ENCODE measurements at places on chromosomes 3 and 15. TPM values are rescaled to one million over a fixed set of nuclear protein-coding genes. Genes with fewer than 3 reads are reported as not detected.

GRCh38 chr3:37544869-37545352, 316.8 kb upstream of the CTDSPL start:
- DNase-seq: no peak

Gene LDHAL6B
- not detected for total RNA-seq

- DNase-seq: peak; percentile 71
These were observed 271.4 kb upstream of the RARB start for GRCh38 chr3:25156626-25157025.

DNA sequence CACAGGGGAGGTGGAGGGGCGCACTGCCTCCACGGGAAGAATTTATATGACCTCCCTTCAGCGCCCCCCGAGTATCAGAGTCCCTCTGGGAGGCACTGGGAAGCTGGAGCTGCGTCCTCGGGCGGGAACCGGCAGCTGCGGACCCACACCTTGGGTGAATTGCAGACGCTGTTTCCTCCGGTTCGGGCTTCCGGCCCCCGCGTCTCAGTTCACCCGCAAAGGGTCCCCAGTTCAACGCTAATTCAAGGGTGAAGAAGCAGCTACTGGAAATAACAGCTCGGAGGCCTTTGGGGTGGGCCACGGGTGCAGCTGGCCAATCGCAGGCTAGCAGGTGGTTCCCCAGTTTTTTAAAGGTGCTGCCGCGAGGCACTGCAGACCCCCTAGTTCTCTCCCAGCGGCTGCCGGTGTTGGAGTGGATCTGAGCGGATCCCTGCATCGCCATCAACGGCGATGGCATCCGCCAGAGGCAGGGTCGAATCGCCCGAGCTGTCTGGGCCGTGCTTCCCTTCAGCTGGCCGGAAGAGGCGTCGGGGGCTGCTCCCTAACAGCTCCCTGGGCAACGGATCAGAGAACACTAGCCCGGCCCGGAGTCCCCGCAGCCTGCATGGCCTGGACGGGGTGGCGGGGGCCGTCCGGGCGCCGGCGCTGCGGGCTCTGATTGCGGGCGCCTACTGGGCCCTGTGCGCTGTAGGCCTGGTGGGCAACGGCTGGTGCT, 19.4 kb upstream of the ADAMTS7 start:
- DNase-seq: no peak

DNA sequence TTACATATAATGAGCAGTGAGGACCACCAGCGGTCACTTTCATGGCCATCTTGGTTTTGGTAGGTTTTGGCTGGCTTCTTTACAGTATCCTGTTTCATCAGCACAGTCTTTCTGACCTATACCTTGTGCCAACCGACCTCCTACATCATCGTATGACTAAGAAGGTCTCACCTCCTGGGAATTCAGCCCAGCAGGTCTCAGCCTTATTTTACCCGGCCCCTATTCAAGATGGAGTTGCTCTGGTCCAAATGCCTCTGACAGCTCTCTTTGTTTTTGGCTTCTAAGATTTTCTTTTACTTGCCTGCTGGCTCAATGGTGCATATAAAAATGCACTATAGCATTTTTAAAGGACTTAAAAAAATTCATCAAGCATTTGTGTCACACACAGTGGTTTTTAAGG, 3.2 kb upstream of the MME start:
- DNase-seq: no peak

Gene TERC
- total RNA-seq: 210 TPM

GRCh38 chr3:51388286-51389029, 2.6 kb upstream of the RBM15B start:
- DNase-seq: no peak

DNA sequence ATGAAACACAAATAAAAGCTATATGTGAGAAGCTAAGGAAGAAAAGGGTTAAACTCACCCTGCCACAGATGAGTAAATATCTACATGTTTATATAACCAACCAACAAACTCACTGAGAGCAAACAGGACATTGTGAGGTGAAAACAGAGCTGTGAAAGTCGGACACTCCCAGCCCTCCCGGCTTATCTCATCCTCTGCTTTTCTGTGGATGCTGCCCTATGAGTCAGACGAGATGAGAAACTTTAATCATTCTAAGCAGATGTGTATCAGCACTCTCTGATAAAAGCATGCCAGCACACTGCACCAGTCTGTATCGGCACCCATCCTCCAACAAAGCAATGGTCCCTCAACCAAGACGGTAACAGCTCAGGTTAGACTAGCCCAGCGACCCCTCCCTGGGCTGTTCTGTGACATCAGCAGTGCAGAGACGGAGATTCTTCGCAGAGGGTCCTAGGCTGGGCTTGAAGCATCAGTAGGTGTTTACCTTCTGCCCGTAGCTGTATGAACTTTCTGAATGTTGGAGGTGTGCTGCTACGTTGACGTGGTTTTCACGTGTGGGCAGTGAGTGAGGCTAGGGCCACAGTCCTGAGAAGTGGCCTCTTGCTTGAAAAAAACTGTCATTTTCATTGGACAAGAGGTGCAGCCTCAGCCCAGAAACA, 119.8 kb upstream of the ALDH1A3 start:
- peak; percentile 44 for DNase-seq

DNA sequence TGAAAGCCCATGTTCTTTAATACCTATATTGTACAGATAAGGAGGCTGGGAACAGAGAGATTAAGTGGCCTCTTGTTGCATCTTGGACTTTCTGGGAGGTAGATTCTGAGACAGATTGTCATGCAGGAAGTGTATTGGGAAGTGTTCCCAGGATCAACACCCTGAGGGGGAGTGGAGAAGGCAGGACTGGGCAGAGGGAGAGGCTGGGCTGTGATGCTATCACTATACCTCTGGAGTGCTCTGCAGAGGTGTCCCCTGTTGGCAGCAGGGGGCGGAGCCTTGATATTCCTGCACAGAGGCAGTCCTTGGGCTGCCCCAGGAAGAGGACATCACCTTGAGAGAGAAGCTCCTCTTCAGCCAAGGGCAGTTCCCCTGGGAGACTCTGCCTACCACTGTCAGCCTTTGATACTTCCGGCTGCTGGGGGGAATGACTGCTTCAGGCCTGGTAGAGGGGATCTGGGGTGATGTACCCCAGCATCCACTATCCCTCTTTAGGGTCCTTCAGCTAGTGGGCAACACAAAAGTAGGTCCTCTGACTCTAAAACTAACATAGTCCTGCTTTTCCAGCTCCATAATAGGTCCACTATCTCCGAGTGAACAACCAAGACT, 97.4 kb upstream of the RNU6-1 start:
- no peak for DNase-seq

GRCh38 chr15:23869396-23869795, 182.3 kb upstream of the NDN start:
- no peak for DNase-seq

Gene ZPLD1
- 0.17 TPM for total RNA-seq

Gene FEZF2
- not detected for total RNA-seq

DNA sequence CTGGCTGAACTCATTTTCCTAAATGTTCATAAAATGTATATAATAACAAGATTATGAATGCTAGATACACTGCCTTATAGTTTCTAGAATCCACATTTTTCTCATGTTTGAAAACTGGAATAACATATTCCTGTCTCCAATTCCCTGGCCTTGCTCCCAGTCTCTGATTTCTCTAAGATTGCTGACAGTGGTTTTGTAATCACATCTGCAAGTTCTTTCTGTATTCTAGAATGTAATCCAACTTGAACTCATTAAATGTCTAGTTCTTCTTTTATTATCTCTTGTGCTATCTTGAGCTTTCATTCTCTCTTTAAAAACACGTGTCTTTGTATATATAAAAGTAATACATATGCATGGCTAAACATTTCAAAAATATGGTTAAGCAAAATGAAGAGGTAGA, 215.2 kb upstream of the ADAMTS9 start:
- peak; percentile 42 for DNase-seq

GRCh38 chr3:32428092-32429068, 36.7 kb downstream of the CMTM7 start:
- no peak for DNase-seq

- DNase-seq: peak; percentile 68
These were observed 28.6 kb downstream of the DAPK2 start for GRCh38 chr15:64017591-64018163.

- DNase-seq: no peak
These were observed 57.1 kb downstream of the CAPN7 start for GRCh38 chr3:15263120-15263519.

- DNase-seq: no peak
These were observed 29.8 kb downstream of the GOLGA8S start for GRCh38 chr15:23384371-23384770.

- no peak for DNase-seq
These were observed 47.5 kb downstream of the MINAR1 start for GRCh38 chr15:79479616-79480015.

DNA sequence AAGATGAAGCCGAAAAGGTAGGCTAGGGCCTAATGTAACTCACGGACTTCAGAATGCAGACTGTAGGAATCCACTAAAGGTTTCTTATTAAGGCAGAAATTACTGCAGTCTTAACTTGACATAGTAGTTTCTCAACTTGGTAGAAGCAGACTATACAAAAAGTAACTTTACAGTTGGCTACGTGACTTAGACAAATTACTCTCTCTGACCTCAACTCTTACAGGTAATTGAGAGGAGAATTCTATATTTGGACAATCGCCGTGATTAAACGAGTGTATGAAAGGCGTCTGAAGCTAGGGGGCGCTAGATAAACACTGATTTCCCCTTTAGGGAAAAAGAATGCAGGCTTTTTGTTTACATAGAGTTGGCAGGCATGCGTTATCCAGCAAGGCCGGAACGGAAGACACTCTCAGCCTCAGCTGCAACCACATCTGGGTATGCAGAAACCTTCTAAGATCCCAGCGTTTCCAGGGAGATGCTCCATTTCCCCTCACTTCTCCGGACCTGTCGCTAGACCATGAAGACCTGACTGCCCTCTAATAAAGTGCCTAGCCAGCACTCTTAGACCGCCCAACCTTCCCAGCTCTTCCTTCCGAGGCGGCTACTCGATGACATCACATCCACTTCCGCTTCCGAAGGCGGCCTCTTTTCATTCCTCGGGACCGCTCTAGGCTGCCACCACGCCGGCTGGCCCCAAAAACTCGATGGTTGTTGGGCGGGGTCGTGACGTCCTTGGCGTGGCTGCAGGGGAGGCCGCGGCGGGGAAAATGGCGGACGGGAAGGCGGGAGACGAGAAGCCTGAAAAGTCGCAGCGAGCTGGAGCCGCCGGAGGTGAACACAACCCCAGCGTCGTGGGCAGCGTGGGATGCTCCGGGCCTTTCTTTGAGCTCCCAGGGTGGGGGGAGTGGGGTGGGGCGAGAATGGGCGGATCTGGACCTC, at the start of gene PCNP:
Gene PCNP (plus strand): TSS at position 732 of the 939 bp plus-strand sequence. CDS start 36 bp downstream, at position 768.
- DNase-seq: peak; percentile 99

GRCh38 chr15:47794252-47794914, 77.1 kb downstream of the SEMA6D start:
- DNase-seq: peak; percentile 31

- no peak for DNase-seq
These were observed 64.6 kb upstream of the P2RY1 start for GRCh38 chr3:152770296-152770695.

Gene UBE2E2
- 86.8 TPM for total RNA-seq

DNA sequence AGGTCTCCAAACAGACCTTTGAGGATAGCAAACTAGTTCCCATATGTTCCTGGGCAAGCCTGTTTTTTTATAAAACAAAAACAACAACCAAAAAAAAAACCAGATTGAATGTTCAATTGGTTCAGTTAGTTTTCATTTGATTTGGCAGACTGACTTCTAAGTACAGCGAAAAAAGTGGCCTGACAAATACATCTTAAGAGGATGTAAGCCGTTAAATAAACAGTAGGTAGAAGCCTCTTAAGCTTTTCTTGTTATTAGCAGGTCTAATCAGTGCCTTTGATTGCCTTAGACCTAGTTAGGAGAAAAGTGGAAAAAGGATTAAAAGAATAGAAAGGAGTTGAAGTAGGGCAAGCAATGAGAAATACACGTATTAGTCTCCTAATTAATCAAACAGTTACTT, 13.2 kb downstream of the TSC22D2 start:
- no peak for DNase-seq

GRCh38 chr3:143363949-143364348, 244.4 kb downstream of the CHST2 start:
- no peak for DNase-seq

DNA sequence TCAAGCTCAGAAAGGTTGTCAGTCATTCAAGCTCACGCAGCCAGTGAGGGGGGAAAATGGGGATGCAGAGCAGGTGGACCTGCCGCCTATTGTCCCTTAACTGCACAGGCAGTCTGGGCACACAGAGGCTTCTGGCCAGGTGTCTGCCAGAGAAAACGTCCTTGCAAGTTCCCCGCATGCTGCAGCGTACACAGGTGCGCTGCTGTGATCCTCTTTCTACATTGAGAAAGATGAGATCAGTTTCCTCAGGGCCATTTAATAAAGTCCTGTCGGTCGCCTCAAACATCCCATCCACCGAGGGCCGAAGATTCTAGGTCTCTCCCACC, 445 bp upstream of the TSEN2 start:
- no peak for DNase-seq

- DNase-seq: peak; percentile 80
These were observed 382.8 kb upstream of the CFAP20DC start for GRCh38 chr3:59432665-59433064.

Gene SLITRK3
- total RNA-seq: not detected

DNA sequence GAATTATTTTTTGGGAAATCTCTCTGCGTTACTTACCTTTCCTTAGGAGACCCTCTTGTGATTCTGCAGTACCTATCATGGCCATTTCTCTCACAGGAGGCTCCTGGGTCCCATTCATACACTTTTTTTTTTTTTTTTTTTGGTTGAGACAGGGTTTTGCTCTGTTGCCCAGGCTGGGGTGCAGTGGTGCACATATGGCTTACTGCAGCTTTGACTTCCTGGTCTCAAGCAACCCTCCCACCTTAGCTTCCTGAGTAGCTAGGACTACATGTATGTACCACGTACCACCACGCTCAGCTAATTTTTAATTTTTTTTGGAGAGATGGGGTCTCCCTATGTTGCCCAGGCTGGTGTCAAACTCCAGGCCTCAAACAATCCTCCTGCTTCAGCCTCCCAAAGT, 36.1 kb downstream of the TRAK1 start:
- no peak for DNase-seq

- no peak for DNase-seq
These were observed 17.4 kb downstream of the ATP11B start for GRCh38 chr3:182810574-182811268.

- DNase-seq: no peak
These were observed 61.1 kb downstream of the WDR76 start for GRCh38 chr15:43887901-43888300.

Gene ECE2
- total RNA-seq: not detected

Gene TNNC1
- 0.51 TPM for total RNA-seq

GRCh38 chr15:25345943-25346342, 92.9 kb downstream of the UBE3A start:
- peak; percentile 65 for DNase-seq
